ENCODE measurements at places on chromosomes 5 and 9. TPM values are rescaled to one million over a fixed set of nuclear protein-coding genes. Genes with fewer than 3 reads are reported as not detected.

FBXL7 gene
- 1.6 TPM for total RNA-seq

TNFAIP8 gene
- total RNA-seq, result 34.9 TPM

XRCC4 gene
- total RNA-seq, result 12.3 TPM

TTLL11 gene
- total RNA-seq, result 3.6 TPM

PDCD1LG2 gene
- total RNA-seq, result 0.34 TPM

PRDM9 gene
- total RNA-seq, result not detected

NME5 gene
- total RNA-seq, result not detected

CAMSAP1 gene
- 26.2 TPM for total RNA-seq

PCDHGA5 gene
- 0.07 TPM for total RNA-seq

SPOCK1 gene
- total RNA-seq, result 24.2 TPM

Data from A549 treated with DMSO at 1 μM for 4 hours (cell line).